Activated CD8-positive, alpha-beta T cell treated with anti-CD3 and anti-CD28 coated beads, Interleukin-2, amount 10 ng/mL, durations not matched to agents 7 days and 5 days (primary cell): ENCODE measurements at places on chromosomes 4 and X.
A peak's percentile ranks its signal among the peaks of the same experiment; 100 is the strongest.

DNA sequence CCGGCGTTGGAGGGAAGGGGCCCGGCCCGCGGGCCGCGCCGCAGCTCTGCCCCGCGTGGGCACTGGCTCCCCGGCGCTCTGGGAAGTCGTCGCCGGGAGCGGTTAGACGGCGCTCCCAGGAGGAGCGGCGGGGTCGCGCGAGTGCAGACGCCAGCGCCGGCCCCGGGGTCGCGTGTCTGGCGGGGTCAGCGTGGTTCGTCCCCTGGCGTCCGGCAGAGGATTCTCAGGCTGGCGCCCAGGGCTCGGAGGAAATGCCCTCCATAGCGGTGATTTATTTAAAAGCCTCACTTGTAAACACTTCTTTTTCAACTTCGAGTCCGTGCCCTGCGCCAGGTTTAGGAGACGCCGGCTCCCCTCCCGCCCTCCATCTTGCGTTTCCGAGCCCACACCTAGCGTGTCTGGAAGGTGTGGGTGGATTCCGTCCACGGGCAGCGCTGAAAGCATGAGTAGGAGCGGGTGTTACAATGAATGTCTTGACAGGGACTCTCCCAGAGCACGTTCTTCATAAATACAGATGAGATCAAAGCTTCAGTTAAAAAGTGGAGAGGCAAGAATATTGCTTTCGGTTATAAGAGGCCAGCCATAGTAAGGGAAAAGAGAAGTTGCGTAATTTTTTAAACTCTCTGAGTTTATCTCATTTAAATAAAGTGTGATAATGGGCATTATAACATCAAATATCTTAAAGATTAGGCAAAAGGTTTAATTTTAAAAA is 692 bp downstream of the FAM241A start:
- peak; percentile 66 for DNase-seq

GRCh38 chrX:11254417-11255109 is 38.6 kb upstream of the AMELX start:
- DNase-seq, result no peak

GRCh38 chr4:22692736-22693135 is at the start of gene GBA3:
Gene GBA3, plus strand, starts transcription at chr4:22692937.
- no peak for DNase-seq

GRCh38 chr4:109044431-109044830 is 258.0 kb downstream of the COL25A1 start:
- DNase-seq, result no peak

DNA sequence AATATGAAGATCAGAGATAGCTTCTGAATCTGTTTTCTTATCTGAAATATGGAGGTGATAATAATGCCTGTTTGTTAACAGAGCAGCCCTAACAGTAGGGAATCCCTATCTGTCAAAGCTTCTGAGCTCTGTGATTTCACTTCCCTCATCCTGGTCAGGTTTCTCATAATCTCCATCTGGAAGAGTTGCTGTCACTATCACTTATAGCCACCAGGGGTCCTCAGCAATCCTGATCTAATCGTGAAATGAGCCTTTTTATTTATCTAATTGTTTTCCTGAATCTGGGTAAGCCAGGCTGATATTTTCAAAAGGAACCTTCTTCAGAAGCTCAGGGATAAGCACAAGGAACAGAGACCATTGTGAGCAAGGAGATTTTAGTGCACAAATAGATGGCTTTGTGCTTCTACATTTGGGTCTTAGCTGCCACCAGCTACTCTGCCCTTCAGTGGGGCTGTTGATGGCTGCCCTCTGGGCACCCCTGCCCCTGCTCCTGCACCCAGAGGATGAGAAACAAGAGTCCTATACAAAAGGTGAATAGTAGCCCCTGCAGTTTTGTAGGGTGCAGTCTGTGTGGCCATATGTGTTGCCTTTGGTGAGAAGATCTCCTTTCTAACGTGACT is 196.4 kb upstream of the RADX start:
- no peak for DNase-seq

- DNase-seq, result no peak
Observed at GRCh38 chr4:104408878-104409277, 85.8 kb downstream of the CXXC4 start.

GRCh38 chr4:2714061-2714770 is 41.9 kb downstream of the TNIP2 start:
- DNase-seq, result peak; percentile 63

DNA sequence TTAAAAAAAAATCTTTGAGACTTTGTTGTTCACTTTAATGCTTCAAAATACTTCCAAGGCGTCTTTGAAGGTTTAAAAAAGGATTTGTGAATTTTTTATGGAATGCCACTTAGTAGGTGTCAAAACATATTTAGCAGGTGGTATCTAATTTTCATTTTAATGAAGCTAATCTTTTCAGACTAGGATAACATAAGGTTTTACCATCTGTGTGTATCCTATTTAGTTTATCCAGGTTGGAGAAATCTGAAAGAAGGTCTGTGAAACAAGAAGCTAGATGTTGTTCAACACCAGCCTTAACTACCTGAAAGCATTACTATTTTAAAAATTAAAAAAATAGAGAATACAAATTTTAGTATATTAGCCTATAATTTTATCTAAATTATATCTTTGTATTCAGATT is 193.4 kb downstream of the GRID2 start:
- no peak for DNase-seq

- no peak for DNase-seq
Observed at GRCh38 chr4:170529748-170530722, 440.3 kb upstream of the AADAT start.

DNA sequence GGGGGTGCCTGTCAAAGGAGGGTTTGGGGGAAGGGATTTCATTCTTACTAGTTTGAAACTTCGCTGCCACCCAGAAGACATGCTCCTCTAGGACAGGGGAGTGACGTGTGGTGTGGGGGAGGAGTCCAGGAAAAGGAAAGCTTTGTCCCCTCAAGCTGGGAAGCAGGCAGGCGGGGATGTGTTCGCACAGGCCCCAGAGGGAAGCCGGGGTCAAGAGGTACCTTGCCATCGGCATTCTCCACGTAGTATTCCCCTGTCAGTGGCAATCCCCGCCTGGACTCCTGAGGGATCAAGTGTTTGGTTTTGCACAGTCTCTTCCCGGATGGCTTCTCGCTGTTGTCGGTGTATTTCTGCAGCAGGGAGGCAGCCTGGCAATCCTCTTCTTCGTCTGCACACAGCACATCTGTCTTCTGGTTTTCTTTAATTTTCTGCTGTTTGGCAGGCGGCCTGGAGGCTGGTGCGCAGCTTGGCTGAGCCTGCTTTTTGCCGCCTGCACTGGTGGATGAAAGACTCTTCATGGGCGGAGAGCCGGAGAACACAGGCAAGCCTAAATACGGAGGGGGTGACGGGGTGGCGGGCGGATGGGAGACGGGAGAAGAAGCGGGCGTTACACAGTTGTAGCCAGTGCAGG is 35.1 kb downstream of the BCOR start:
- no peak for DNase-seq

GRCh38 chr4:34767407-34767806 is 1476.9 kb downstream of the ARAP2 start:
- no peak for DNase-seq

DNA sequence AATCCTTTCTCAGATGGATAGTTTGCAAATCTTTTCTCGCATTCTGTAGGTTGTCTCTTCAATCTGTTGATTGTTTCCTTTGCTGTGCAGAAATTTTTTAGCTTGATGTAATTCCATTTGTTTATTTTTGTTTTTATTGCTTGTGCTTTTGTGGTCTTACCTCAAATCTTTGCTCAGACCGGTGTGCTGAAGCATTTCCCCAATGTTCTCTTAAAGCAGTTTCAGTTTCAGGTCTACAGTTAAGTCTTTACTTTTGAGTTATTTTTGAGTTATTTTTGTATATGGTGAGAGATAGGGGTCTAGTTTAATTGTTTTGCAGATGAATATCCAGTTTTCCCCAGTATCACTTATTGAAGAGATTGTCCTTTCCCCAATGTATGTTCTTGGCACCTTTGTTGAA is 18.2 kb upstream of the SLC25A14 start:
- DNase-seq, result no peak

- no peak for DNase-seq
Observed at GRCh38 chrX:18883234-18883960, 100.5 kb downstream of the PHKA2 start.

DNA sequence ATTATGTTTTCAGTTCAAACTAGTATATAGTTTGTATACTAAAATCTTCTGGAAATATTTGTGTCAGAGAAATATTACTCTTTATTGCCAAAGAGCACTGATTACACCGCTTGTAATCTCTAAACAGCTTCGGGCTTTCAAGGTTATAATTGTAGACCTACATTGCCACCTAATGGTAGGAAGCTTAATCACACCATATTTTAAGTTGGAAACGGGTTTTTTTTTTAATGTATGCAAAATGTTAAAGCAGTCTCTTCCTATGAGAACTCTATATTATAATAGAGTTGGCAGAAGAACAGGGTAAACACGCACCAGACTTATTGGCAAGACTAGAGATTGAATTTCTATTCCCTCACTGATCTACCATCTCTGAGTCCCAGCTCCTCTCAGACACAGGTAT is 19.5 kb upstream of the NFXL1 start:
- DNase-seq, result no peak

- DNase-seq, result no peak
Observed at GRCh38 chrX:118108304-118108703, 8.3 kb downstream of the KLHL13 start.

- DNase-seq, result no peak
Observed at GRCh38 chr4:185965426-185966384, 103.3 kb upstream of the TLR3 start.

GRCh38 chr4:25031077-25031621 is 403 bp upstream of the LGI2 start:
- DNase-seq, result no peak

GRCh38 chr4:78024576-78025091 is 32.5 kb upstream of the FRAS1 start:
- DNase-seq, result no peak

GRCh38 chrX:29528281-29528680 is 687.1 kb upstream of the MAGEB2 start:
- no peak for DNase-seq

DNA sequence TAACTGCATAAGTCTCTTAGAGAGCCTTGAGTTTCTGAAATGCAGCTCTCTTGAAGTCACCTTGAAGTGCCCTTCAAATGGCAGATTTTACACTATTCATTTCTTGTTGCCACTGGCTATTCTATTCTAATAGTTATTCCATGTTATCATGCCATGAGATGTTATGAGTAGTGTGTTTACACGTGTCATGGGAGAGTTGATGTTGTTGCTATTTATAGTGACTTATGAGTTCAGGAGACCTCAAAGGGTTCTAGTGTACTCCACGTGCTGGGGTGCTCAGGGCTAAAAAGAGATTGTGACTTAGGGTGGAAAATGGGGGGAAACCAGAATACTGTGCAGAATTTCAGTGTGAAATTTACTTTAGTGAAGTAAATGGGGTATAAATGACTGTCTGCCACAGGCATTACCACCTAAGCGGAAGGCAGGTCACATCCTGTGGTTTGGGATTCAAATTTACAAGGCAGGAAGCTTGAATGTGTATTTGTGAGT is 77.1 kb upstream of the SLC4A4 start:
- DNase-seq, result peak; percentile 56

- DNase-seq, result no peak
Observed at GRCh38 chr4:80071604-80072227, 1.3 kb downstream of the ANTXR2 start.

DNA sequence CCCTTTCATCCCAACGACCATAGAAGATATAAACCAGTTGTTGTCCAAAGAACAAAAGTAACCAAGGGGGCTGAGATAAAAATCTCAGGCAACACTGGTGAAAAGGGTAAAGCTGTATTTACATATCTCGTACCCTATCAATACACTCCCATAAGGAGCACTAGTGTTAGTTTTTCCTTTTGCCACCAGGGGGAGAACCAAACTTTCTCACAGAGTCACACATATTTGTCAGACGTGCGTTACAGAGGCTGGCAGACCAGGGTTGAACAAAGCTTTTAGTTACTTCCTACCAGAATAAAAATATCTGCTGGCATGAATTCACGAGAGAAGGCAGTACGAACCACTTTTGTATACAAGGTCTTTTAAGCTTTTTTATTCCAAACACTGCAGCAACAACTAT is 88.3 kb downstream of the AMELX start:
- DNase-seq, result peak; percentile 23

DNA sequence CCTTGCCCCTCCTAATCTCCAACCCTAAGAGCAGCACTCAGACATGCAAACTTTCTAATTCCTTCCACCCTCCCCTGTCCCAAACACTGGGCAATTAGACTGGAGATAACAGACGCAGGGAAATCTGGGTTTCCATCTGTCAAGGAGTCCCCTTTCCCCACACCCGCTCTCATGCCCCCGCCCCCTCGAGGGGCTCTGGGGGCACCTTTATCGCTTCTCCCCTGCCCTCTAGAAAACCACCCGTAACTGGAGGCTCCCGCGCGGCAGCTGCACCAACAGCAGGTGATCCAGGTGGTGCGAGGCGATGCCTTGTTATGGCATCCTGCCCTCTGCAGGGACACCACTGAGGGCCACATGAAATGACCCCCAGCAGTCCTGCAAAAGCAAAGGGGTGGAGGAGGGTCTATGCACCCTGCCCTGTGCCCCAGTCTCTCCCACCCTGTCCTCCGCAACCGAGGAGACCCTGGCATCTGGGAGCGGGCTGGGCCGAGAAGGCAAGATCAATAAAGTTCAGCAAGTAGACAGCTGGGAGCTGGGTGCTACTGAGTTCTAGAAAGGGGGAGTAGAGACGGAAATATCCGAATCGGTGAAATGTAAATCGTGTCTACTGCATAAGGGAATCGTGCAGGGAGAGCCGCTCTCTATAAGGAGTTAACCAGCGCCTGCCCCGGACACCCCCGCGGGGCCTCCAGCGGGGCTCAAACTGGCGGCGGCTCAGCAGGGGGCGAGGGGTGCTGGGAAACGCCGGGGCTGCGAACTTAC is 1.6 kb downstream of the KCTD8 start:
- DNase-seq, result no peak

DNA sequence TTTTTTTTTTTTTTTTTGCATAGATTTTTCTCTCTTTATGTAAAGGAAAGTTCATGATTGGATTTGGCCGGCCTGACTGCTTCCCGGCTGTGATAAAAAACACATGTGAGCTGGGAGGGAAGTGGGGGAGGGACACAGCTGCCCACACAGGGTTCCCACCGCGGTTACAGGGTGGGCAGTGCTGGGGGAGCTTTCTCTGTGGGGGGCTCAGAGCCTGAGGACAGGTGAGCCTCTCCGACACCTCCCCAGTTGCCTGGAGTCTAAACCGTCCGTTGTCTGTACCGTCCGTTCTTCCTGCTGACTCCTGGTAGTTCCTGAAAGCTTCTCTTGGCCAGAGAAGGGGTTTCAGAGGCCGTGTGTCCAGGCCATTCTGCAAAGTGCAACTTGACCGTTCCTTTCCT is 21.8 kb downstream of the SHOX start:
- no peak for DNase-seq
